ENCODE measurements at places on chromosomes 11 and 22.

GRCh38 chr11:70400643-70401042 lies 2.3 kb downstream of the CTTN start:
- DNase-seq, result no peak

DNA sequence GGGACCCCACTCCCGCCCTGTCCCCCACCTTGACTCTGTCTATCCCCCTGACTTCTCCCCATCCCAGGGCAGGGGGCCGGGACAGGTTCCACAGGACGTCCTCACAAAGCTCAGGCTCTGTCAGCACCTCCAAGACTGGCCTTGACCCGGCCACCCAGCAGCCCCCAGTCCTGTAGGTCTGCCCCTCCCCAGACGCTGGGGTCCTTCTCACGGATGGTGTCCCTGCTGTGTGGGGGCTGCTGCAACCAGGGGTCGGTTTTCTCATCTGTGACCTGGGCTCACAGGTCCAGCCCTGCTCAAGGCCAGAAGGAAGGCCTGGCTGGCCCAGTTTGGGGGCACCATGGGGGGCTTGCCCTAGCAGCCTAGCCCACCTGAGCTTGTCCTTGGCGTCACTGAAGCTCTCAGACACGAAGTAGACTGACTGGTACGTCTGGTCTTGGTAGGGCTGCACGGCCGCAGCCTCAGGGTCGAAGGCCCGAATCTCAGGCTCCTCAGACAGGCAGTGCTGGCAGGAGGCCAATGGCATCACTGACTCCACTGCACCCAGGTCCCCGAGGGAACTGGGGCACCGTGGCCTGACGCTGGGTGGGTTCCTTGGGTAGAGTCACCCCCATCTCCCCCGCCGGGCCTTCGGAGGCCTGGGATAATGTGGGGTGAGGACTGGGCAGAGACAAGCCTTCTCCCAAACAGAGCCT lies 4.0 kb upstream of the INS start:
- no peak for DNase-seq

GRCh38 chr11:130217133-130218031 lies 57.8 kb downstream of the ST14 start:
- no peak for DNase-seq

DNA sequence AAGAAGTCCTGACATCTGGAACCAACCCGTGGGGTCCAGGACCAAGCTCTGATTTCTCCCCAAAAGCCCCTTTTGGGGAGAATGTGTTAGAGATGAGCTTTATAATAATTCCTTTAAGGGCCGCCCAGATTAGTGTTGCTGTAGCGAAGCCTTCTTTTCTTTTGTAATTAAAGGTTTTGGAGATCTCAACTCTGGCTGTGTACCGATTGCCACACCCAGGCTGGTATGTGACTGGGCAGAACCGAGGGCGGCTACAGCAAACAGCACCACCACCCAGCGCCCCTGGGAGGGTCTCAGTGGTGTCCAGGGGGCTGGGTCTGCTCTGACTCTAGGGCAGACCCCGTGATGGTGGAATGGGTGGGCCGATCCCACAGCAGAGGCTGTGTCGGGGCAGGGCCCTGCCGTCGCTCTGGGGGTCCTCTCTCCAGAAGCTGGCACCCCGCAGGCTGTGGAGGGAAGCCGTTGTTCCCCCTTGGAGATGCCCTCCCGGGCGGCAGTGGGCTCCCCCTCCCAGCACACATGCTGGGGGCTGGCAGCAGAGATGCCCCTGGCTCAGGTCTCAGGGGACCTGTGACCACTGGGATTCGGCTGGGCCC lies 31.0 kb downstream of the TPCN2 start:
- DNase-seq, result no peak

GRCh38 chr11:25485315-25485714 lies 846.6 kb upstream of the ANO3 start:
- no peak for DNase-seq

GRCh38 chr11:120273432-120273831 lies 33.5 kb downstream of the POU2F3 start:
- DNase-seq, result no peak

DNA sequence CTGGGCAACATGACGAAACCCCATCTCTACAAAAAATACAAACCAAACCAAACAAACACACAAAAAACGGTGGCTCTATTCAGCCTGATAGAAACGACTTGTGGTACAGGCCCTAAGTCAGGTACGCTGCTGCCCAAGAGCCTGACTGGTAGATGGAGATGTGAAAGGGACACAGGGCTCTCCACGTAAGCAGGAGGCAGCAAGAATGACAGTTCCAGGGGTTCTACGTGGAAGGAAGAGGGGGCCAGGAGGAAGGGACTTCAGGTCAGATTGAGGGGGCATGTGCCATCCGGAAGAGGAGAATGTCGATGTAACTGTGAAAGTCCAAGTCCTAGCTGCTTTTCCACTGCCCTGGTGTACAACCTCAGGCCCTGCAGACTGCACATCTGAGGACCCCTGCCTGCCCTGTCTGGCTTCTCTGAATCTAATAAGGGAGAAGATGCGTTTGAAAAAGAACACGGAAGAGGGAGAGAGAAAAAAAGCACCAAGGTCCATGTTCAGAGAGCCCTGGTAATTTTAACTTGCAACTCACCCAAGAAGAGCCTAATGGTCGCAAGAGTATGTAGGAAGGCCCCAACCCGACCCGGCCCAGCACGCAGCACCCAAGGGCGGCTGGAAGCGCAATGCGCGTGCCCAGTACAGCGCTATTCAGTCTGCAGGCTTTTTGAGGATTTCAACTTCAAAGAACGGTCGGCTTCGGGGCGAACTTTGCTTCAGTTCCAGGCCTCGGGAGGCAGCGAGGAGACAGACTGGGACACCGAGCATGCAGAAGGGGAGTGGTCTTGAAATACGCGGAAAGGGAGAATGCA lies 909 bp upstream of the ZNRD2 start:
- DNase-seq, result no peak

DNA sequence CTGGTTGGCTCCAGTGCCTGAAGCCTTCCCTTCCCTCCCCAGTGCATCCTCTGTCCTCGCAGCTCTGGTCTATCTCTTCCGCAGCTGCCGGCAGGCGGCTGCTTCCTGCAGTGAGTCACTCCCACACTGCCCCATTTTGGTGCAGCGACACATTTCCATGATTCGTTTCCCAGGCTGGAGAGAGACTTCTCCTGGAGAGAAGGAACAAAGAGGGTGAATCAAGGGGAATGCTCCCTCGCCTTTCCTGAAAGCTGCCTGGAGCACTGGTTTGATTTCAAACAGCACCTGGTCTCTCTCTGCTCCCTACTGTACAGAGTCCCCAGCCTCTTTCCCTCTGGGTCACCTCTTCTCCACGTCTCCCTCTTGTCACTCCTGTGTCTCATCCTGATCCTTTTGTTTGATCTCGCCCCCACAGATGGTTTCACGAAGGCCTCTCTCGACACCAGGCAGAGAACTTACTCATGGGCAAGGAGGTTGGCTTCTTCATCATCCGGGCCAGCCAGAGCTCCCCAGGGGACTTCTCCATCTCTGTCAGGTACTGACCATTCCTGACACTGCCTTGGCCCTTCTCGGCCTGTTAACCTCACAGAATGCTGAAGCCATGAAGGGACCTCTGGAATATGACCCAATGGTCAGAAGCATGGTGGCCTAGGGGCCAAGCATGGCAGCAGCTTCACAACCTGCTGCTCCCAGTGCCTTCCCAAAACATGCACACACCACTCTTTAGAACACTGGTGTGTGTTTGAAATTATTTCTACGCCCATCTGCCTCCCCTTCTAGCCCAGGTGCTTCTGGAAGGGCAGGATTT lies at the start of gene TMA7B:
TMA7B (plus strand) TSS at position 758 of the 808 bp plus-strand sequence. CDS start 3,978 bp downstream, outside the sequence.
- peak; percentile 36 for DNase-seq

- DNase-seq, result no peak
These were observed 443 bp upstream of the CELF1 start for GRCh38 chr11:47553406-47553743.

GRCh38 chr22:19555651-19556050 lies 31.4 kb upstream of the CLDN5 start:
- no peak for DNase-seq

DNA sequence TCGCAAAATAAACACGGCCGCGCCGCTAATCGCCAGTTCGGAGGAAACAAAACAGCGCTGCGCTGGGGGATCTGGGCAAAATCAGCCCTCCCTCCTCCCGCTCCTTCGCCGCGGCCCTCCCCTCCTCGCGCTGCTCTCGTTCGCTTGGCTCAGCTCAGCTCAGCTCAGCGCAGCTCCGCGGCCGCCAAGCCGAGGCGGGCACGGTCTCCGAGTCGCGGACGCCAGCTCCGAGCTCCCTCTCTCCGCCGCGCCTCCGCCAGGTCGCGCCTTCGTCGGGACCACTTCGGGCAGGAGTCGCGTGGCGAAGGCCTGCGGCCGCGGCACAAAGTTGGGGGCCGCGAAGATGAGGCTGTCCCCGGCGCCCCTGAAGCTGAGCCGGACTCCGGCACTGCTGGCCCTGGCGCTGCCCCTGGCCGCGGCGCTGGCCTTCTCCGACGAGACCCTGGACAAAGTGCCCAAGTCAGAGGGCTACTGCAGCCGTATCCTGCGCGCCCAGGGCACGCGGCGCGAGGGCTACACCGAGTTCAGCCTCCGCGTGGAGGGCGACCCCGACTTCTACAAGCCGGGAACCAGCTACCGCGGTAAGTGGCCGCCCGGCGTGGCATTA lies at the start of gene SPON1:
SPON1 (plus strand) TSS at position 162 of the 607 bp plus-strand sequence; CDS start at position 344, 182 bp downstream.
- no peak for DNase-seq

DNA sequence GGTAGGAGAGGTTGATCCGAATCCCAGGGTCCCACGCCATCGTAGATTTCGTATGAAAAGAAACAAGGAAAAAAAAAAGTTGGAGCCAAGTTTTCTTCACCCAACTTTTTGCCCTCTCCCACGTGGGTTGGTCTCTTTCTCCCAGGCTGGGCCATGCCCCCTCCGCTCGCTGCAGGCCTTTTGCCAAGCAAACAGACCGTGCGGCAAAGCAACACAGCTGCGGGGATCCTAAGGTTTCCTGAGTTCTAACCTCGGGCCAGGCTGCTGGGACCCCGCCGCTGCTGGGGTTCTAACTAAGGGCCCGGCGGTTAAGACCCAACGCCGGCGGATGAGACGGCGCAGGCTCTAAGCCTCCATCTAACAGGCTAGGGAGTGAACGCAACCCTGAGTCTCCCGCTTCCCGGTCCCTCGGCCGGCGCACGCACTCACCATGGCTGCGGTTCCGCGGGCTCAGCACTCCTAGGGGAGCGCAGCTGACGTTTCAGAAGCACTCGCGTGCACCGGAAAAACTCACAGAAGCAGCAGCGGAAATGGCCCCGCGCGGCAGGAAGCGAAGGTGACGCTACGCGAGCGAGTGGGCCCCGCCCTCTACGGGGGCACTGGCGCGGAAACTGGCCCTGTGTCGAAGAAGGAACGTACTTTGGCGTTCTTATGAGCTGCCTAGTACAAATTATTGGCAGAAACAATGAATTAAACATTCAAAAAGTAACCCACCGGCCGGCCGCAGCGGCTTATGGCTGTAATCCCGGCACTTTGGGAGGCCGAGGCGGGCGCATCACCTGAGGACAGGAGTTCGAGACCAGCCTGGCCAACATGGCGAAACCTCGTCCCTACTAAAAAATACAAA lies at the start of gene SNU13:
SNU13 (minus strand) TSS at position 503 of the 847 bp plus-strand sequence; CDS start at position 432, 71 bp downstream.
- peak; percentile 84 for DNase-seq

DNA sequence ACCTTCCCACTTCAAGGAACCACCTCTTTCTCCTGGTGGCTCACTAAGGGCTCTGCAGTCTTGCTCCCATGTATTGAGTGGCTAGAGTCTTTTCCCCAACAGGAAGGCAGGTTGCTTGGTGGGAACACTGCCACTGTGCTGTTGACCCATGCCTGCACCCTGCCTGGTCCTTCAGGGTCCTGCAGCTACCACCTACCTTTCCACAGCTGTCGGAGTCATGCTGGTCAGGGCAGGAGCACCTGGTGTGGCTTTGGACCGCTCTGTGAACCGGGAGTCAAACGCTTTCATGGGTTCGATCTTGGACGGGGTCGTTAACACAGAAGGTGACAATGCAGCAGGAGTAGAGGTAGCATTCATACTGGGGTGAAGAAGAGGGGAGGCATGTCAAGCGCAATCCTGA lies 56.1 kb downstream of the HIRA start:
- DNase-seq, result no peak

GRCh38 chr11:69704508-69705253 lies 859 bp upstream of the FGF19 start:
- peak; percentile 24 for DNase-seq

GRCh38 chr11:104792861-104793260 lies 105.4 kb downstream of the CASP12 start:
- DNase-seq, result no peak

DNA sequence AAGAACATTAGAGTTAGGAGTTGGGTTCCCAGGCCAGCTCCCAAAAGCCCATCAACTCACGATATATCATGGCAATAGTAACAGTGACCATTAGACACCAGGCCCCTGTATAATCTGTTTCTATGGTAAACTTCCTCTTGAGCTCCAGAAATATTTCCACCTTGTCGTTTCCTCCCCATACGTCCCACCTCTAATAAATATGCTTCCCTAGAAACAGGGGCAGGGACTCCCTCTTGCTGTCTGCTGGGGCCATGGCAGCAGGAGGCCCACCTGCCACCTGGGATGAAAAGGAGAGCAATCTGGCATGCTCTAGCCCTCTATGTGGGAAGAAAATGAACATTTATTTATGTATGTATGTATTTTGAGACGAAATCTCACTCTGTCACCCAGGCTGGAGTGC lies 32.2 kb upstream of the AMOTL1 start:
- DNase-seq, result no peak

DNA sequence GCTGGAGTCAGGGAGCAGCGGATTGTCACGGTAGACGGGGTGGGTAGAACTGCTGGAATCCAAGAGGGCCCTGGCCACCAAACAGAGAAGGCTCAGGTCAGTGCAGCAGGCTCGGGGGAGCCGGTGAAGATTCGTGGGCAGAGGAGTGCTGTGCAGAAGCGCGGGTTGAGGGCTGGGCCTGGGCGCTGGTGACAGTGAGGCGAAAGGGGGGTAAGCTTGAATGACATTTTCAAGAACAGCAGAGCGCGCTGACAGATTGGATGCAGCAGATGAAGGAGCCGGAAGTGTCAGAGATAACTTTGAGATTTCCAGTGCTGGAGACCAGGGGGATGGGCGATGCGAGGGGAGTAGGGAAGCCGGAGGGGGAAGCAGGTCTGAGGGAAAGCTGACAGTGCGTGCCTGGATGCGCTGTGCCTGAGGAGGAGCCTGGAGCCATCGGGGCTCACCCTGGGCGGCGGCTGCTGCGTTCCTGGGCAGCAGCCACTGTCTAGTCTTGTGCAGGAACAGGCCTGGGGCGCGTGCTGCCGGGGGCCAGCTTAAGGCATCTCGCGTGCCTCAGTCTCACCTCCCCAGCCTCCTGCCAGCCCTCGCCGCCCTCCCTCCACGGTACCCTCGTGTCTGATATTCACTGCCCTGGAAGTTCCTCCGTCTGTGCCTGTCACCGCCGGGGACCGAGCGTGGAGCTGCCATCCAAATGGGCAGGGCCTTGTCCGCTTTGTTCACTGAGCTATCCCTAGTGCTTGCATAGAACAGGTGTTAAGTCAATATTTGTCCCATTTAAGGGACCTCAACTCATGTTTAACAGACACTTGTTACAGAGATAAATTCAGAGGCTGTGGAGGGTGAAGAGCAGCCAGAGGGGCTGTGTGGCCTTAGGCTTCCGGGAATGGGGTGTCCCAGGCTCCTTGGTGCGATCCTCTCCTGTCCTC lies 5.2 kb downstream of the GRIK4 start:
- DNase-seq, result no peak

- no peak for DNase-seq
These were observed 15.3 kb downstream of the MAP6 start for GRCh38 chr11:75653532-75653931.

All from NCI-H510A (cell line).